ENCODE measurements at places on chromosomes 7 and 10.

GRCh38 chr10:26637521-26638275, 59.8 kb upstream of the PDSS1 start:
- no peak for DNase-seq

DNA sequence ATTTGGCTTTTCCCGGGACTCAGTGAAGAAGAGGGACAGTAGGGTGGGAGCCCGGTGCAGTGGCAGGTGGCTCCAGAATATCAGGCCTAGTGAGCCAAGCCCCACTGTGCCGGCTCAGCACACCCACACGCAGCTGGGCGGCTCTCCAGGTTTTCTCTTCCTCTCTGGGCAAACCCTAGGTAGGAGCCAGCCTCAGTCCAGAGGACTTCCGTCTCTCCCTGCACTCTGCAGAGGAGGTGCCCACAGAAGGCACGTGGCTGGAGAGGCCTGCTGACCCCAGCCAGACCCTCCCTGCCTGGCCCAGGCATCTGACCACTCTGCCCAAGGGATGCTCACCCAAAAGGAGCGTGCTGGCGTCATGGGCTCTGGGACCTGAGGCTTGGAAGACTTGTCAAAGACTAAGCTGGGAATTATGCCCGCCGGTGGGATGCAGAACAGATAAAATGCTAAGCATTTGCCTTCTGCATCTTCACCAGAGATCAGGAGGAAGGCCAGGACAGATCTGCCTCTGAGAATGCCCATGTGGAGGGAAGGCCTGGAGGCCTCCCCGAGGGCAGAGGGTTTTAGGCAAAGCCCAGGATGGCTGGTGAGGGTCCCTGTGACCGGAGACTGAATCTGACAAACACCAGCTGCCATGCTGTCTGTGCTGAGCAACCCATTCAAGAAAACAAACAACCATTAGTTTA, 40.2 kb downstream of the TCERG1L start:
- DNase-seq, result no peak

- DNase-seq, result no peak
Measured at GRCh38 chr7:141193066-141193465, 119.2 kb downstream of the TMEM178B start.

- DNase-seq, result no peak
Measured at GRCh38 chr10:6912424-6912823, 332.3 kb upstream of the PRKCQ start.

- no peak for DNase-seq
Measured at GRCh38 chr7:98627413-98627790, 10.3 kb downstream of the NPTX2 start.

DNA sequence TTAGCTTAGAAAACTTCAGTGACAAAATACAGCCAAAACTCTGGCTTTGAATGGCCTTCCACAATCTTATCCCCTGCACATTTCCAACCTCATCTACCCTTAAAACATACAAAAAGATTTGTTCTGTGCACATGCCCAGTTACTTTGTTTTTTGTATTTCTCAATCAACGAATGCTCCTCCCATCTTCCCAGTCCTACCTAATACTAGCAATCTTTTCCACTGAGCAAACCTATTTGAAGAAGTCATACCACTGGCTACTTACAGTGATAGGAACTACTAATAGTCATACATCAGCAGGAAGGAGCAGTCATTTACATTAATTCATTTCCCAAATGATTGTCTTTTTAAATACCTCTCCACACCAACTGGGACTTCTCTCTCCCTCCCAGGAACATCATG, 2.5 kb downstream of the USP54 start:
- DNase-seq, result no peak

- DNase-seq, result no peak
Measured at GRCh38 chr10:34163075-34163905, 651.8 kb downstream of the PARD3 start.
